Inflammatory macrophage treated with lipopolysaccharide for 4 hours (primary cell): ENCODE measurements at places on chromosomes 6 and 20.

DNA sequence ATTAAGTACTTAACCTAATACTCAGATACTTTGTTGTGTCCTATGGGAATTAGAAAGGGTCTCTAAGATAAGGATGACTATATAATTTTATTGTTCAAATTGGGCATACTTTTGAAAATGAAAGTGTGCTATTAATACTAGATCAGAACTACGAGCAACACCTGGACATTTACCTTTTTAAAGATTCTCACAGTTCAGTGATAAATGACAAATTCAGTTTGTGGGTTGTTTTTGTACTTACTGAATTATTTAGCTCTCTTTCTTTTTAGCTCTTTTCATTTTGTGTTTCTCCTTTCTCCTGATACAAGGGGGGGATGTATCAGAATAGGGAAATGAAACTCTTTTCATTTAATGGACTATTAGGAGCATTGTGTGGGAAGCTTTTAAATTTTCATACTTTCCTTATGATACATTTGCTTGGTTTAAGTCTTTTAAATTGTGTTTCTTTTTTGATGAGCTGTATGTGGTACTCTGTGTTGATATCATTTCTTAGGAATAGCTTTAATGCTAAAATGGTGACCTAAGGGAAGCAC, 47.5 kb downstream of the PHF3 start:
- peak; percentile 52 for DNase-seq

DNA sequence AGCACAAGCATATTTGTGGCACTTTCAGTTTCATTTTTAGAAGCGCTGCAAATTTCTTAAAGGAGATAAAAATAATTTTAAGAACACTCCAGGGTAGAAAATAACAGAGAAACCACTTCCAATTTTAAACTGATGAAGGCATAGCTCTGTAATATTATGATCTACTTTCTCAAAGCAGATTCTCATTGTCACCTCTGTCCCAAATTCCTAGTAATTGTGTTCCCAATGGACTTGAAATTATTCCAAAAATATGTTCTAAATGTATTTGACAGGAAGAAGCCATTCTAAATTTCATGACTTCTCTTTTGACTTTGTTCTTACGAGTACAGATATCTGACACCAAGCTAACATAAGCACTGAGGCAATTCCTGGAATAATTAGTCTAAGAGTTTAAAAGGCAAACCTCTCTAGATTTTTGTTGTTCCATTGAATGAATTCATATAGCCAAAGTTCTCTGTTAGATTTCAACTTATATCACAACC, 140.2 kb upstream of the CARMIL1 start:
- DNase-seq, result no peak

- DNase-seq, result no peak
Measured at GRCh38 chr6:114140416-114140815, 169.5 kb upstream of the HDAC2 start.

DNA sequence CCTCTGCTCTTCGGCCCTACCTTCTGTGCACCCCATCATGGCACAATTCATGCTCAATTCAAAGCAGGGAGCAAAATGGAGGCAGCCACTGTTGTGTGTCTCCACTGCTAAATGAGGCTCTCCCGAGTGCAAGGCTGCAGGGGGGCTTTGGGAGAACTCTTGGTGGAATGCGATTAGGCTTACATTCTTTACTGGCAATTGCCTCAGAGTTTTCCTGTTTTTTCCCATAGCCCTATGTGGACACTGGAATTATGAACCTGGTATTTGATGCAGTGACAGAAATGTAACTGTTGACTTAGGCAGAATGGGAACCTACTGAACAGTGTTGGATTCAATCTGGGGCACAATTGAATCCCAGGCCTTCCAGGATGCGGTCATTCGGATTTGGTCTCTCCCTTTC, 187.9 kb upstream of the GMDS start:
- no peak for DNase-seq

DNA sequence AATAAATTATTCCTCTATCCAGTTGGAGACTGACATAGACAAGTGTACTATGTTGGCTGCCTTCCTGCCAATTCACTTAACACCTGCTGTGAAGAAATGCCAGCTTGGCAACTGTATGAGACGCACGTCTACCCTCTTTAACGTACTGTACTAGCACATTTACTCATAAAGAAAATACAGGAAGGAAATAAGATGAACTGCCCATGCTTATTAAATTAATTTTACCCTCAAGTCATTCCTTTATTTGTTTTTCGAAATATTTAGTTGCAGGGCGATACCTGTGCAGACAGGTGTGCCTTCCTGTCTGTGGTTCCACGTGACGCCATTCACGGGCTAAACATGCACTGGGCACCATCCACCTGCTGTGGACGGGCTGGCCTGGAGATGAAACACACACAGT, 52.0 kb downstream of the PSMG4 start:
- no peak for DNase-seq

DNA sequence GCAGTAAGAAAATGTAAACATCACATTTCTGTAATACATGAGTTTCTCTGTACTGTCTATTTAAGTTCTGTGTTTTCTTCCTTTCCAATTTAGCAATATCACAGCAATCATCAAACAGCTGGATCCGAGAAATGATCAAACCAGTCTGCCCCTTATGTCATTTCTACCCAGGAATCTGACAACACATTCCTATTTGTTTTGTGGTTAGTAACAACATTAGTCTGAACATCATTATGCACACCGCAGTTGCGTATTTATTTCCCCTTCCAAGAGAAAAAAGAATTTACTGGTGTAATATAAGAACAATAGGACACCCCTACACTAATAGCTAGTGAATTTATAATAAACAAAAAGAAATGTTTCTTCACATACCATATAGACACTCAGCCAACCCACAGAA, 179.5 kb downstream of the BTBD9 start:
- no peak for DNase-seq

GRCh38 chr6:163226181-163226835, 188.2 kb upstream of the QKI start:
- no peak for DNase-seq

DNA sequence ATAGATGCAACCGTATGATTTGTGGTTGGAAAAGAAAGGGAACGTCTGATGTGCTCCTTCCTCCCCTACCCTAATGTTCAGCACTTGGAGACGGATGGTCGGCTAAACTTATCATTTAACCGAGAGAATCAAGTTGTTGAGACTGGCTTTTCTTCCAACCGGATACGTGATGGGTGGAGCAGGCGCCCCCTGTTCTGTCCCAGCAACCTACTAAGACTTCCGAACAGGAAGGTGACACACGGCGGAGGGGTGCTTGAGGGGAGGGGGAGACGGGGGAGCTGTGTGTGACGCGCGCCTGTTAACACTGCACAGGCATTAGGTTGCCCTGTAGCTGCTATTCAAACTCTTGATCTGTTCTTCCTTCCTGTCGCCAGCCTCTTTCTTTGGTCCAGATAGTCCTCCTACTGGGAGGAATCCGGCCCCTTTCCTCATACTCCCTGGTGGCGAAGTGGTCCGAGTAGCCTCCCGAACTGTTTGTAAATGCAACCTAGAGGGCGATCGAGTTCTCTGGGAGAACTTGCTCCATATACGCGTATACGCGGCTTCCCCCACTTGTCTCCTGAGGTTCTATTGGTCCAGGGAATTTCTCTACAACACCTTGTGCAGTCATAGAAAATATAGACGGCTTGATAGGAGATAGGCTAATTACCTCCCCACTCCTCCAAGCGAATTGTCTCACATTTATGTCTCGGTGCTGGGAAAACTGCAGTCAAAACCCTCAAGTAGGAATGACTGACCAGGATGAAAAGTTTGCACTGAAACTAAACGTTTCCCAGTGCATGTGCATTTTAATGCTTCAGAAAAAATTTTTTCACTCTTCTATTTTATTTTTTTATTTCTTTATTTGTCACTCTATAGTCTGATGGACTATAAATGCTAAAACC, 126.0 kb upstream of the SLC2A12 start:
- DNase-seq, result peak; percentile 93
